ENCODE measurements at places on chromosomes 11 and 22.
A peak's percentile ranks its signal among the peaks of the same experiment; 100 is the strongest.

- DNase-seq = no peak
Observed at GRCh38 chr22:47402876-47403525, 640.6 kb downstream of the TBC1D22A start.

GRCh38 chr22:37552524-37553163, 7.6 kb upstream of the CDC42EP1 start:
- DNase-seq = no peak

DNA sequence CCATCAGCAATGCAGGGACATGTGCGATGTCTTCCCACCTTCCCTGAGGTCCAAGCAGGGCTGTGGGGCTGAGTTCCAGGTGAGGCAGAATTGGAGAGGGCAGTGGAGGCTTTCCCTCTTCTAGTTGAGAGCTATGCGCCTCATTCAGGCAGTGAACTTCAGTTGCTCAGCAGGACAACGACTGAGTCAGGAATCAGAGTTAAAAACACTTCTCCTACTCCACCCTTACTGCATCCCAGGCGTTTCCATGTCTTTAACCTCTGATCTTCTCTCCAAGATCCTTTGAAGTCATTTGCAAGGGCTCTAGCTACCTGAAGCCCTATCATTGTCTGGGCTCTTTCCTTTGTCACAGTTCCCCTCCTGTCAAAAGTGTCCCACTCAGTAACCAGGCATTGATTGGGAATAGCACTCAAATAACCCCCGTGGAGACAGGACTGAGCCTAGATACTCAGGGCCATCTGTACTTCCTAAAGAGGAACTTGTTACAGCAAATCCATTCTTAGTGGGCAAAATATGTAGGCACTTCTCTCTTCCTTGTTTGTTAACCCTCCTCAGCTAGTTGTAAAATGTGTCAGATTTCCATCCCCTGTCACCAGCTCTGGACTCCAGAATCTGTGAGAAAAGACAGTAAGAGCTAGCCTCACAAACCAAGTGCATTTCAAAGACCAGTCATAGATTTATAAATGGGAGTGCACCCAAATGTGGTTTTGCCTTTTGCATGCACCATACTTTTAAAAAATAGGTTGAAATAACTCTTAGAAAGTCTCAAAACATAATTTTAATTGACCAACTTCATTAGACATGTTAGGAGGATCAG, 72.5 kb upstream of the MYO18B start:
- no peak for DNase-seq

DNA sequence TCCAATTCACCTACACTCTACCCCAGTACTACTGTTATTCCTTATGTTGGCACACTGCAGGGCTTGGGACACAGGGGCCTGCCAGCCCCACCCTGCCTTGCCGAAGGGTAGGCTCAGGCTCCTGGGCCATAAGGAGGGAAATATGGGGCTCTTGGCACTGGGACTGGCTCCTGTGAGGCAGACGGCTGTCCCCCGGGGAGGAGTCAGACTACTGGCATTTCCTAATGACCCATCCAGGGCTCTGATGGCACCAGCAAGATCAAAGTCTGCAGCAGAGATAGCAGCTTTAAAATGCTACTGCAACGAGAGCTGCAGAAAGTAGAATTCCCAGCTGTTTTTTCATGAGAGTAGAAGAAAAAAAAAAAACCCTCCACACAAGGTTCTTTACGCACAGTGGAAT, 42.2 kb upstream of the CYP2D6 start:
- DNase-seq = no peak

- DNase-seq = peak; percentile 54
Observed at GRCh38 chr11:29343465-29344333, 673.1 kb downstream of the KCNA4 start.

GRCh38 chr22:37626144-37626543, 13.3 kb upstream of the SH3BP1 start:
- DNase-seq = no peak

DNA sequence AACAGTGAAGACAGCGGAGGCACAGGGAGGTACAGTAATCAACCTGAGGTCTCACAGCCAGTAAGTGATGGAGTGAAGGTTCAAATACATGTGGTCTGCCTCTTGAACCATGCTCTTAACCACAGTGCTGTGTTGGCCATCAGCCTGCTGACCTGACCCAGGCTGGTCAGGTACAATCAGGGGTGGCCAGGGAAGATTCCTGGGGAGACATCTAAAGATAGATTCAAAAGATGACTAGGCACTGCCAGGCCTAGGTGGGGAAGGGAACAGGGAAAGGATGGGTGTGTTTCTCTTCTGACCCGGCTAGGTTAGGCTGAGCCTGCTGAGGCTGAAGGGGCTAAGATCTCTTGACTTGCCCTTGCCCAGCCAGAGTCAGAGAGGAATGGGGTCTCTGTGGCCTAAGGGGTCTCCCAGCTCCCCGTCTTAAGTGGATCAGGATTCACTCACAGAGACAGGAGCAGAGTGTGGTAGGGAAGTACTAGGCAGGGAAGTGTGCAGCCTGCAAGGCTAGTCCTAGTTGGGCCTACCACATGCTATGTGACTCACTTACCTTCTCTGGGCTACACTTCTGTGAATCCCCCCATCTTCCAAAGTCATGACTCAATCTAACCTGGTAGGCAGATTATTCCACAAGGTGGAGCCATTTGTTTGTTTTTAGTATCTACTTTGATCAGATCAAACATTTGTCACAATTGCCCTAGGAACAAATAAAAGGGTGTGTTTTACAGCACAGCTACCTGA, 10.4 kb upstream of the SREBF2 start:
- DNase-seq = peak; percentile 65

Measured in activated naive CD4-positive, alpha-beta T cell treated with anti-CD3 and anti-CD28 coated beads for 36 hours (primary cell).